Activated T-cell treated with anti-CD3 and anti-CD28 coated beads, Interleukin-2, amount 50 U/mL, for 1 hour (primary cell): ENCODE measurements at places on chromosomes 1 and 21.
A peak's percentile ranks its signal among the peaks of the same experiment; 100 is the strongest.

DNA sequence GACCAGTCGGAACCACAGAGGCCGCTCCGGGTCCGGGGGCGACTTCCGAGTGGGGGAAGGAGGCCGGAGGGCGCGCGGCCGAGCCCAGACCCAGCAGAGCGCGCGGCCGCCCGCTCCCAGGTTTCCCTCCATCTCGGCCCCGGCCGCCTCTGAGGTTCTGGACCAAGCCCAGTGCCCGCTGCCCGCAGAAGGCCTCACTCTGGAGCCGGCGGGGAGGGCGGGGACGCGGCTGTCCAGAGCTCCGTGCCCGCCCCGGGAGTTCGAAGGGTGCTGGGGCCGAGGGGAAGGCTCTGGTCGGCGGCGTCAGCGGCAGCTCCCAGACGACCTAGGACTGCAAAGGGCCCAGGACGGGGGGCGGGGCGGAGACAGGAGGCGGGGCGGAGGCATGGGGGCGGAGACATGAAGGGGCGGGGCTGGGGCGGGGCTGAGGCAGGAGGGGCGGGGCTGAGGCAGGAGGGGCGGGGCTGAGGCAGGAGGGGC, 48.0 kb upstream of the SLC19A1 start:
- DNase-seq = no peak

DNA sequence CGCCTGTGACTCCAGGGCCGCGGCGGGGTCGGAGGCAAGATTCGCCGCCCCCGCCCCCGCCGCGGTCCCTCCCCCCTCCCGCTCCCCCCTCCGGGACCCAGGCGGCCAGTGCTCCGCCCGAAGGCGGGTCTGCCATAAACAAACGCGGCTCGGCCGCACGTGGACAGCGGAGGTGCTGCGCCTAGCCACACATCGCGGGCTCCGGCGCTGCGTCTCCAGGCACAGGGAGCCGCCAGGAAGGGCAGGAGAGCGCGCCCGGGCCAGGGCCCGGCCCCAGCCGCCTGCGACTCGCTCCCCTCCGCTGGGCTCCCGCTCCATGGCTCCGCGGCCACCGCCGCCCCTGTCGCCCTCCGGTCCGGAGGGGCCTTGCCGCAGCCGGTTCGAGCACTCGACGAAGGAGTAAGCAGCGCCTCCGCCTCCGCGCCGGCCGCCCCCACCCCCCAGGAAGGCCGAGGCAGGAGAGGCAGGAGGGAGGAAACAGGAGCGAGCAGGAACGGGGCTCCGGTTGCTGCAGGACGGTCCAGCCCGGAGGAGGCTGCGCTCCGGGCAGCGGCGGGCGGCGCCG, at the start of gene SIM2:
SIM2 (plus strand) TSS at position 135 of the 565 bp plus-strand sequence. CDS start 632 bp downstream, outside the sequence.
- no peak for DNase-seq

- DNase-seq = no peak
Measured at GRCh38 chr1:51284487-51284954, 45.8 kb downstream of the TTC39A start.

DNA sequence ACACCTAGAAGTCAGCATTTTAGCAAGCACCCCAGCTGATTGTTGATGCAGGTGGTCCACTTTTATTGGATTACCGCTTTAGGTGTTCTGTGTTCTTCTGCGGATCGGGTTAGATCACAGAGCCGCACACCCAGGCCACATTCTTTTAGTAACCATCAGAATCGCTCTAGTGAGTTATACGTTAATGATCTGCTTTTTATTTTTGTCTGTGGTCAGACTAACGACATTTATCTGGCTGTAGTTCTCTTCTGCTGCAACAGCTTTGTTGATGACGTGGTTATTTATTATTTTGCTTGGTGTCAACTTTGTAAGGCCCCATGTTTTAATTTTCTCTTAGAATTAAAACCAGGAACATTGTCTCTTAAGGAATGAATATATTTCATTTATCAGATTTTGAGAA, 18.2 kb downstream of the SCCPDH start:
- DNase-seq = no peak

GRCh38 chr1:22702296-22703085, 8.1 kb upstream of the EPHB2 start:
- no peak for DNase-seq

GRCh38 chr1:233140974-233141373, 154.6 kb downstream of the PCNX2 start:
- no peak for DNase-seq

GRCh38 chr1:32828341-32828740, 10.9 kb downstream of the S100PBP start:
- DNase-seq = no peak

- no peak for DNase-seq
Measured at GRCh38 chr1:93753791-93754763, 72.4 kb upstream of the BCAR3 start.

- no peak for DNase-seq
Measured at GRCh38 chr1:206575894-206576737, 36.1 kb downstream of the EIF2D start.

- no peak for DNase-seq
Measured at GRCh38 chr1:111734426-111734825, 4.8 kb downstream of the INKA2 start.

DNA sequence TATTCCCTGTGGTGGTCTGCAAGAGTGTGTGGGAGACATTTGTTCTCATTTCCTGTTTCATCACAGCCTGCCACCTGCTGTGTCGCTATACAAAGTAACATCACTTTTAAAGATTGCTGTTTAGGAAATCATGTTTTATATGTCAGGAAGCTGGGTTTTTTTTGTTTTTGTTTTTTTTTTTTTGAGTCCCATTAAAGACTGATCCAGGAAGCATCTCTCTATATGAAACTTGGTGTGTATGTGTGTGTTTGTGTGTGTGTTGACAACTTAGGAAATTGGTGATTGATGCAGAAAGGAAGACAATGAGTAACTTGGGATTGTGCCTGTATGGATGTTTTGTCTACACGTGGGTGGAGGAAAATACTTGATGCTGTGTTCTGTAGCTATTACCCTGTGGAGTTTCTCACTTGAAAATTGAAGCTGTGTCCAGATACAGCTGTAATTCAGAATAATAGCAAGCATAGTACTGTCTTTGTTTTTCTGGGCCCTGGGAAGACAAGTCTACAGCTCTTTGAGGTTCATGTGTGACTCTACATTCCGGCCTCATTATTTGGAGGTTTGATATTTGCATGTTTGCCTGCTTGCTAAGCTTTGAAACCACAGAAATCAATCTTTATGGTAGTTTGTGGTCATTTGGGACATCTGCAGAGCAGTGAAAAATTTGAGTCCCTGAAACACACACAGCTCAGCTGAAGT, 47.9 kb downstream of the LAMC1 start:
- no peak for DNase-seq

- no peak for DNase-seq
Measured at GRCh38 chr1:239757716-239758115, 334.0 kb upstream of the FMN2 start.

DNA sequence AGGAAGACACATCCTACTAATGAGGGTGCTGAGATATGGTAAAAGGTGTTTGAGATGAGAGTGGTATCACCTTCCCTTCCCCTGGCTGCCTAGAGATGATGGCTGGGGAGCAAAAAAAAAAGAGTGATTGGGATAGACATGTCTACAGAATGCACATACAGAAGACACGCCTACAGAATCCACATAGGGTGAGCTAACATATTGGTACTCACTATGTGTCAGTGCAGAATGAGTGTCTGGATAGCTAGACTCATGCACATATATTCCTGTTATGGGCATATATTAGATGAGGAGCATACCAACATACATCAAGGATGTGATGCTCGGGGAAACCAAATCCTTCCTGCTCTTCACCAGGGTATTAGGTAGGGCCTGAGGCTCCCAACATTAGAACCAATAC, 16.2 kb downstream of the CD34 start:
- no peak for DNase-seq

- no peak for DNase-seq
Measured at GRCh38 chr1:63705078-63705477, 68.7 kb upstream of the ROR1 start.

- DNase-seq = no peak
Measured at GRCh38 chr1:164473544-164473943, 85.4 kb upstream of the PBX1 start.

DNA sequence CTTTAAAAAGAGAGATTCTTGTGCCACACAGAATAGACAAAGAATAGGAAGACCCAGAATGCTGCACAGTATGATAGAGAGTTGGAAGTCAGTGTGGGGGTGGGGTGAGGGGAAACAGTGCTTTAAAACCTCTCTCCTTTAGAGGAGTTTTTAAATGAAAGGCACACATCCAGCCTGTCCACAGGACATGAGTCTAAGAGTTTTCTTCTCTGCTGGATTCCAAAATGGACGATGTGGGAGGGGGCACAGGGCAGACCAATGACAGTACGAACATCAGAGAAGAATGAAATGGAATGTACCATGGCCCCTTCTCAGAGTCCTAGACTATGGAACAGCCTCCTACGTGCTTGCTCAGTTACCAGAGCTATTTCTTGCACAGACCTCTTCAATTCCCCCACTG, 458.2 kb upstream of the DAB1 start:
- DNase-seq = no peak

GRCh38 chr1:114466334-114467014, 44.5 kb downstream of the TRIM33 start:
- no peak for DNase-seq

- peak; percentile 53 for DNase-seq
Measured at GRCh38 chr21:35528116-35529042, 479.3 kb upstream of the RUNX1 start.

GRCh38 chr1:25740071-25740470, 59.9 kb upstream of the SELENON start:
- no peak for DNase-seq

- DNase-seq = no peak
Measured at GRCh38 chr21:42320791-42321190, 5.6 kb upstream of the TFF3 start.

DNA sequence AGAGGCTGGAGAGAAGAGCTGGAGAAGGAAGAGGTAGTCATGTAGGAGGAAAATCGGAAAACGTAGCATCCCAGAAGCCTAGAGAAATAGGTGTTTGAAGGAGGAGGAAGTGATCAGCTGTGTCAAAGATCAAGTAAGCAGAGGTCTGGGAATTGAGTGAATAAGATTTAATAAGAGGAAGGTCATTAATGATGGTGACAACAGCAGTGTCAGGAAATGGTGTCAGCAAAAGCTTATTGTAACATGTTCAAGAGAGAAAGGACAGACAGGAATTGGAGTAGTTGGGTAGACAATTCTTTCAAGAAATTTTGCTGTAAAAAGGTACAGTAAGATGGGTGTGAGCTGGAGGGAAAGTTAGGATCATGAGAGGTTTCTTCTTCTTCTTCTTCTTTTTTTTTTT, 41.6 kb upstream of the SLC6A9 start:
- no peak for DNase-seq

GRCh38 chr1:204894031-204894430, 23.4 kb downstream of the NFASC start:
- no peak for DNase-seq

GRCh38 chr1:240737766-240738265, 125.9 kb upstream of the GREM2 start:
- DNase-seq = no peak

DNA sequence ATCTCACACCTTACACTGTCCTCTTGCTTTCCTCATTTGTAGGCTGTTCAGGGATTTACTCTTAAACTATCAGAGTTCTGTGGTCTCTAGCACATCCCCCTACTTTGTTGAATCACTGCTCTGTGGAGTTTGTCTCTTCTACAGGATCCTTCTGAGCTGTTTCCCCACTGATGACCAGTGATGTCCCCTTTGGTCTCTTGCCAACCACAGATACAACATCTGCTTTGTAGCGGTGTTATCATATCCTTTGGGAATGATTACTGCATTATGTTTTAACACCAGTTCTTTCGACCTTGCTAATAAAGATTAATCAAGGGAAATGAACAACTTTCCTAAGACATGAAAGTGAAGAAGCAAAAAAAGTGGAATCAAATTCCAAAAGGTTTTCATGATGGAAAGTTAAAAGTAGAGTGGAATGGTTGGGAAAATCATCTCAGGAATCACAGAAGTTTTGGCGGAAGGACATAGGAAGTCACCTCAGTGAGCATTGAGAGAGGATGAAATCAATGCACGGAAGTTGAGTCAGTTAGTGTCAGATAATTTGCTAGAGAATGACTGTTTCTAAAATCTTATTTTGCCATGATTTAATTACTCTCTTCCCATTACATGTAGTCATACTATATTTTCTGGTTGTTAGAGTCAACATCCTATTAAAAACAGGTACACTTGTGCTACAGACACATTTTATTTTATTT, 11.2 kb downstream of the OR10K2 start:
- DNase-seq = no peak

DNA sequence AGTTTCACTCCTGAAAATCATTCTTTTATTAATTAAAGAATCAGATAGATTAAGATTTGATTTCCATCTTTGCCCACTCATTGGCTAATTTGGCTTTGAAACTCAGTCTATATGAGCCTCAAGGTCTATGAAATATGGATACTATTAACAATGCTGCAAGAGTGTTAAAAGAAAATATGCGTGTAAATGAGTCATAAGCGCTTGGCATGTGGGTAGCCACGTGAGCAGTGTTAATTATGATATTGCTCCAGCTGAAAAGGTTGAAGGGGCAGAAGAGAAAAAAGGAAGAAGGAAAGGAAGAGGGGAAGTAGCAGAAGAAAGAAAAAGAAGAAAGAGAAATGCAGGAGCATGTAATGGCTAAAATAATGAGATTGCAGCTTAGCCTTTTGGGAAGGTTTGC, 151.4 kb downstream of the CHRM3 start:
- no peak for DNase-seq

GRCh38 chr1:54835131-54835898, 34.2 kb upstream of the TTC22 start:
- DNase-seq = no peak

DNA sequence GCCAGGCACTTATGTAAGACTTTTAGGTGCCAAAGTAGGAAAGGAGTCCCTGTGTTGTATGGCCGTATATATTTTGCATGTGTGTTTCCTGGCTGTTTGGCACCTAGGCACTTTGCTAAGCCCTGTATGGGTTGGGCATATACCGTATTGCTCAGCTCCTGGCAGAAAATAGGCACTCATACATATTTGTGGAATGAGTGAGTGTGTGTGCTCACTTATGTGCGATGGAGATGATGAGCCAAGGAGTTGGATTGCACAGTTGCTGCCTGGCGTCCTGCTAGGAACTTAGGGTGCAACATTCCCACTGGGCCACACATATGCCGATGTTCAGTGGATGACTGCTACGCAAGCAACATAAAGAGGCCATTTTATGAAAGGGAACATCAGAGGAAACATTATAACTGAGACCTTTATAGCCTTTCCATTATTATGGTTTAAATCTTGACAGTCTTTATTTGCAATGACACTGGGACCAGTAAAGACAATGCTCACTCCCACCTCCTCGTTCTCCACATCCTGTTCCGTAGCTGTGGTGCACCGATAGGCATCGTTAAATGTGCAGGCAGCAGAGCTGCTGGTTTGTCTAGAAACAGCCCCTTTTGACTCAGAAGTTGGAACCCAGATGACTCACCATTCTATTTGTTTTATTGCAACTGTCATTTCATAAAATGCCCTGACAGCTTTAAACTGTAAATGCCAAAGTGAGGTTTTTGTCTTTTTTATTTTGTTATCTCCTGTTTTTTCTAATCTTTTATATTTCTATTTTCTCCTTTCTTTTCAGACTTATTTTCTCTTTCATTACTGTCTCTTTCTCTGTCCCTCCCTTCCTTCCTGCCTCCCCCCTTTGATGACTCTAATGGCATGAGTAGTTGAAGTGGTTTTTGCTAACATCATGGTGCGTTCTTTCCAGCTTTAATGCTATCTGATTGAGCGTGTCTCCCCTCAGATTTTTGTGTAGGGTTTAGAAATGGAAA, 36.1 kb downstream of the PEX14 start:
- peak; percentile 69 for DNase-seq
